Heart right ventricle (tissue), 16 donors: ENCODE measurements at places on chromosomes 4 and X. TPM values are rescaled to one million over a fixed set of nuclear protein-coding genes. Genes with fewer than 3 reads are reported as not detected.

The CTAG2 gene
- total RNA-seq, result not detected

The ELOVL6 gene
- 0.84 TPM for total RNA-seq

The RNF150 gene
- total RNA-seq, result 131 TPM

The ATP1B4 gene
- 0.59 TPM for total RNA-seq

The PF4V1 gene
- not detected for total RNA-seq

The TCEAL2 gene
- total RNA-seq, result not detected

The LANCL3 gene
- 0.32 TPM for total RNA-seq

The MAP7D2 gene
- total RNA-seq, result 0.44 TPM
